ENCODE measurements at places on chromosomes 5 and 9.

GRCh38 chr9:77765781-77766259 is 117.7 kb upstream of the GNA14 start:
- DNase-seq: no peak

GRCh38 chr5:59001154-59001553 is 418.3 kb downstream of the RAB3C start:
- peak; percentile 22 for DNase-seq

DNA sequence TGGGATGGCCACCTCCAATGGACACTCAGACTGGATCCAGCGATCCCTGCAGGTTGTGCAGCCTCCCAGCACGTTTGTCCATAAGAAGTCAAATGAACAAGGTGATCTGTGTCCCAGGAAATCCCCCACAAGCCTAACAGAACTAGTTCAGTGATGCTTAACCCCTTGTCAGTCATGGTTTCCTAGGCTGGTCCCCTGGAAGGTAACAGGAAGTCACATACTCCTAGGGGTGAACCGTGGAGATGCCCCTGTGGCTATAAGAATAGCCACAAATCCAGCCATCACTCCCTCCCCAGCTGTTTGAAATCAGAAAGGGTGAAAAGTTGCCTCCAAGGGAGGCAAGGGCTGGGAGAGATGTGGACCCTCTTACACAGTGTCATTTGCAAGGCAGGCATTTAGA is 22.5 kb downstream of the PAX5 start:
- DNase-seq: no peak

DNA sequence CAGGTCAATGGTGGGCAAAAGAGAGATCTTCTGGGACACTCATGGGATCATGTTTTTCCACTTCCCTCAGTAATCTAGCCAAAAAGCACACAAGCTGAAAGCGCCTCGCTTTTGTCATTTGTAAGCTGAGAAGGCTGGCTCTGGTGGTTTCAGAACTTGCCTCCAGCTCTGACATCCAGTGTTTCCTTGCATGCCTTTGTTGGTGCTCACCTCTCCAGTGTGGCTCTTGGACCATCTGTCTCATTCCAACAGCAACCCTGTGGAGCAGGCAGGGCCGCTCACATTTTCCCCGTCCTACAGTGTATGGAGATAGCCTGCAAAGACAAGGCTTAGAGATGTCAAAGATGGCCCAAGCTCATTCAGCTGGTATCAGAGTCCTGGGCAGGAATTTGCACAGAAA is 160.8 kb upstream of the KLF4 start:
- peak; percentile 86 for DNase-seq

- DNase-seq: peak; percentile 66
Measured at GRCh38 chr5:174843263-174844250, 119.2 kb downstream of the MSX2 start.

GRCh38 chr9:21154018-21154608 is 12.3 kb downstream of the IFNA21 start:
- DNase-seq: peak; percentile 18

GRCh38 chr5:180311216-180311615 is 19.3 kb upstream of the MAPK9 start:
- no peak for DNase-seq

- DNase-seq: no peak
Measured at GRCh38 chr5:13932561-13932960, 11.9 kb downstream of the DNAH5 start.

GRCh38 chr5:74400067-74400466 is 240.5 kb downstream of the ENC1 start:
- no peak for DNase-seq

DNA sequence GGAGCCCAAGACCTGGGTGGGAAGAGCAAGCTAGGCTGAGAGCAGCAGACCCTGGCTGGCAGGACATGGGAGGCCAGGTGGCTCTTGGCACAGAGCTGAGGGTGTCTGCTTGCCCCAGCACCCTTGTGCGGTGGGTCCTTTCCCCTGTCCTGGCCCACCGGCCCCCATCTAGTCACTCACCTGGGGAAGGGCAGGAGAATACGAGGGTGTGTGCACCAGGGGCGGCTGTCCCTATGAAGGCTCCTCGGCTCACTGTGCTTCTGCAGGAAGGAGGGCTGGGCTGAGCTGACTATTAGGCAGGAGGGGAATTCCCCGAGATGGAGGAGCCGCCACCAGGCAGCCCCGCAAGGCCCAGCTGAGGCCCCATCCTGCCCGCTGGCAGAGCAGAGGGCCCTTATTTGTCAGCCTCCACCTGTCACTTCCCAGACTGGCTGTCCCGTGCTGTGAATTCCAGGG is 6.1 kb upstream of the TNIP1 start:
- DNase-seq: no peak

- DNase-seq: no peak
Measured at GRCh38 chr5:132202711-132203463, 24.8 kb downstream of the P4HA2 start.

- peak; percentile 95 for DNase-seq
Measured at GRCh38 chr5:129963359-129963758, 59.1 kb downstream of the CHSY3 start.

GRCh38 chr5:108266242-108266641 is 115.7 kb downstream of the FBXL17 start:
- peak; percentile 9 for DNase-seq

GRCh38 chr5:157918811-157919742 is 60.1 kb upstream of the CLINT1 start:
- DNase-seq: peak; percentile 26

- no peak for DNase-seq
Measured at GRCh38 chr5:144971108-144971850, 800.6 kb downstream of the KCTD16 start.

DNA sequence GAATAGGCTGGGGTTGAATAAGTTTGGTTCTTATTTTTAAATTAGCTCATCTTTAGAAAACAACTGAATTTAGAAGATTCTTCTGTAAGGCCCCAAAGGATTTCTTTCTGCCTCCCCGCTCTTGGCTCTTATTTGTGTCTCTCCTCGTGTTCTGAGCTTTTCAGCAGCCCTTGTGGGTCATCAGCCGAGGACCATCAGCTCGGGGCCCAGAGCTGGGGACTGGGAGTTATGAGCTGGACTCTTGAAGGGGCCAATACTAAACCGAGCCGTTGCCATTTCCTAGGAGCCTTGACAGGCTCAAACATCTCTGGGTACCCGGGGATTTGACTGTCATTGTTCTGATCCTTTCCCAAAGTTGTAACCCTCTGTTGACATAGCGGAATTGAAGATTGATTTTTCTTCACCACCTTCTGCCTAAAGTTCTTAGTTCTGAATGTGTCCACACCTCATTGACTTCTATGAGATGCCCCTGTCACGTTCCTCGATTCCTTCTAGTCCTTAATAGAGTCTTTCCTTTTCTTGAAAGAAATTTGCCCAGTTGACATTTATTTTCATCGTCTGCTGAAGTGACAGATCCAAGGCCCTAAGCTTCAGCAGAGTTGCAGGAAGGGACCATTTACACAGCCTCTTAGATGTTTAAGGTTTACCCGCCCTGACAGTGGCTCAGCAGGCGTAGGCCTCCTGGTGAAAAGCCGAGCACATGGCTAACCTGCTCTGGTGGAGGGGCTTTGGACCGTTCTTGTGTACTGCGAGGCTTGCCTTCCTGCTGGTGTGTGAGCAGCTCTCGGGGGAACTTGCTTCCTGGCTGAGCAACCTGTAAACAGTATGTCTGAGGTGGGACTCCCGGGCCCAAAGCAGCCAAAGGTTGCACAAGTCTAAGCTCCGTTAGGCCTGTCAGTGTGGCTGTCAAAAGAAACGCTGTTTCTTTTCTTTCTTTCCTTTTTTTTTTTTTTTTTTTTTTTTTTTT is 24.0 kb downstream of the ABL1 start:
- no peak for DNase-seq

DNA sequence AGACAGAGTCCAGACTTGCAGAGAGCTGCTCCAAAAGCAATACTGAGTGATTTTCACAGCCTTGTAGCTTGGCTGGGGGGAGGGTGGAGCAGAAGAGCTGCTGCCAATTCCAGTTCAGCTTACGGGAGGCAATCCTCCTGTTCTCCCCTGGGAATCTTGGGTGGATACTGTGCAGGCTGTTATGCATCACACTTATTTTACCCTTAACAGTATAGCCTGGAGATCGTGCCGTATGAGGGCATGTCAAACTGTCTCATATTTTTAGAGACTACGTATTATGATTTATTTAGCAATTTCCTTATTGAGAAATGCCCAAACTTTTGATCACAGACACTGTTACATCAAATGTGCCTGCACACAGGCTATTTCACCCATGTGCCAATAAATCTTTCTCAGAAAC is 85.2 kb downstream of the BASP1 start:
- DNase-seq: no peak

DNA sequence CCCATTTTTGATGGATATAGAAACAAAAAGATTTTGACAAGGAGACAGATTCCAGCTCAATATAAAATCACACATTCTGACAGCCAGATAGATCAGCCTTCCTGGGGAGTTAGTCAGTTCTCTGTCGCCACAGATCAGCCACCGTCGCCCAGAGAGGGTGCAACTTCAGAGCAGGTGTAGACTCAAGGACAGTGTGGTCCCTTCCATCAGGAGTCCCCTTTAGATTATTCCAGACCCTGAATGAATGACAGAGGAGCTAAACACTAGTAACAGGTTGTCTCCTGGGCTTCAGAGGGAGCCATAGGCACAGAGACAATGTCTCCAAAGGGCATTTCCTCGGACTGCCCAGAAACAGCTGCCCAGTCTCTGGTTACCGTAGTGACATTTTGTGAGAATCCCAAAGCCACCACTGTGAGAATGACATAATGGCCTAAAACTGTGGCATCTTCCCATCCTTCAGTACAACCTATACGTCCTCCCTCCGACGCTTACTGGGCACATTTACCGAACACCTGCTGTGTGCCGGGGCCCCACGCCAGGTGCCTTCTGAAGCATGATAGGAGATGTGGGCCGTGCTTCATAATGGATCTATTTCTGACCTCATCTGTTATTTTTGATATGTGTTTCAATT is 47.4 kb upstream of the SLC2A8 start:
- no peak for DNase-seq

DNA sequence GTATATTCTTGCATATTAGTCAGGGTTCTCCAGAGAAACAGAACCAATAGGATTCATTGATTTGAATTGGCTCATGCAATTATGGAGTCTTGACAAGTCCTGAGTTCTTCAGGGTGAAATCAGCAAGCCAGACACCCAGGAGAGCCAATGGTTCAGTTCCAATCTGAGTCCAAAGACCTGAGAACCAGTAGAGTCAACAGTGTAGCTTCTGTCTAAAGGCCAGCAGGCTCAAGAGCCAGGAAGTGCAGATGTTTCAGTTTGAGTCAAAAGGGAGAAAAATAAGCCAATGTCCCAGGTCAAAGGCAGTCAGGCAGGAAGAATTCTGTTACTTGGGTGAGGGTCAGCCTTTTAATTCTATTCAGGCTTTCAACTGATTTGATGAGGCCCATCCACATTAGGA is 37.8 kb upstream of the ANKRD34B start:
- no peak for DNase-seq

GRCh38 chr9:89598363-89598713 is 6.5 kb upstream of the GADD45G start:
- DNase-seq: no peak

DNA sequence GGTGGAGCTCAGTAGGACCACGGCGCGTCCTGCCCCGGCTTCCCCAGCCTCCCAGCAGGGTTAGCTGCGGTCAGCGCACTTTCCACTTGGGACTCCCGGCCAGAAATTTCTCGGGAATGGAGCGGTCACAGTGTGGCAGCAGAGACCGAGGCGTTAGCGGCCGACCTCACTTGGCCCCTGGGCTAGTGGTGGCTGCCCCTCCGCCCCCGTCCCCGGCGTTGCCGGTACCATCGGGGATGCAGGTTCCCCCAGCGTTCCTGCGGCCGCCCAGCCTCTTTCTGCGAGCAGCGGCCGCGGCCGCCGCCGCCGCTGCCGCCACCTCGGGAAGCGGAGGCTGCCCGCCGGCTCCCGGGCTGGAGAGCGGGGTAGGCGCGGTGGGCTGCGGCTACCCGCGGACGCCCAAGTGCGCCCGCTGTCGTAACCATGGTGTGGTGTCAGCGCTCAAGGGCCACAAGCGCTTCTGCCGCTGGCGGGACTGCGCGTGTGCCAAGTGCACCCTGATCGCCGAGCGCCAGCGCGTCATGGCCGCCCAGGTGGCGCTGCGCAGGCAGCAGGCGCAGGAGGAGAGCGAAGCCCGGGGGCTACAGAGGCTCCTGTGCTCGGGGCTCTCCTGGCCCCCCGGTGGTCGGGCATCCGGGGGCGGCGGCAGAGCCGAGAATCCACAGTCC is 460 bp downstream of the DMRTA1 start:
- peak; percentile 16 for DNase-seq

DNA sequence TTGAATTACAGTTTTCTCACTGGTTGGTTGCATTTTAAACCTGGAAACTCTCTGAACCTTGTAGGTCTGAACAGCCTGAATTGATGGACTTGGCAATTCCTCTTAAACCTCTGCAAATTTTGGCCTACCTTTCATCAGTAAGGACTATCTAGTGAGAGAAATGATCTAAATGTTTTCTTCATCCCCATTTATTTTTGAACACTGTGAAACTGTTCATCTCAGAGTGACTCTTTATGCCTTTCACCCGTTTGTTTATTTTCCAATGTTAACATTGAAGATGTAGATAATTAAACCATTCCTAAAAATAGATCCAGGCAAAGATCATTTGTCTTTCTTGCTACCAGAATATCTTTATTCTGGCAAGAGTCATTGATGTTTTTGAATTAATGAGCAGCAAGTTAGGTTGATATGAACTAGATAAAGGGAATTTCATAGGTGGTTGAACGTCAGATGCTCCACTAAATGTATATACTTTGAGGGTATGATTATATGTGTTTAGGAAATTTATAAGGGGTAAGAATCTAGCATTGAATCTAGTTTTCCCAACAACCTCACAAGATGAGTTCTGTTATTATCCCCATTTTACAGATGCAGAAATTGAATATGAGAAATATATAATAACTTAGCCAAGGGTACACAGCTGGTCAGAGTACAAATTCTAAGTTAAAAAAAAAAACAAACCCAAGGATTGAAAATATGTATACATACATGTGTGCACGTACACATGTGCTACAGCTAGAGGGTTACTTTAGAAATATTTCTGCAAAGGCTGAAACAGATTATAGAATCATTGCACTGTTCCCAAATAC is 3.4 kb downstream of the CPEB4 start:
- DNase-seq: peak; percentile 10

GRCh38 chr9:127390563-127390962 is 6.4 kb upstream of the SLC2A8 start:
- no peak for DNase-seq

GRCh38 chr5:158435161-158435616 is 576.2 kb upstream of the CLINT1 start:
- DNase-seq: no peak

DNA sequence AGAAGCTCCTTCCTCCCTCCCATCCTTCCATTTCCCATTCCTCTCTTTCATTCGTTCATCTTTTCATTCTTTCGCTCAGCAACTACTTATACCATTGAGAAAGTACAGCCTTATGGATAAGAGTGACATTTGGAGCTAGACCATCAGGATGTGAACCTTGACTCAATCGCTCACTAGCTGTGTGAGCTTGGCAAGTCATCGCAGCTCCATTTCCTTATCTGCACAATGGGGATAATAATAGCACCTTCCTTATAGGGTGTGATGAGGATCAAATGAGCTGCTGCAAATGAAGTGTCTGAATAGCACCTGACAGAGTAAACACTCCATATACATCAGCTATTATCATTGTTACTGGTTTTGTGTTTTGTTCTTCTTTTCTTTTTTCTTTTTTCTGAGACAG is 28.1 kb upstream of the SYNPO start:
- DNase-seq: no peak
